Activated CD8-positive, alpha-beta memory T cell treated with anti-CD3 and anti-CD28 coated beads, Interleukin-2, amount 50 U/mL, for 4 hours (primary cell): ENCODE measurements at places on chromosomes 12 and 14.

DNA sequence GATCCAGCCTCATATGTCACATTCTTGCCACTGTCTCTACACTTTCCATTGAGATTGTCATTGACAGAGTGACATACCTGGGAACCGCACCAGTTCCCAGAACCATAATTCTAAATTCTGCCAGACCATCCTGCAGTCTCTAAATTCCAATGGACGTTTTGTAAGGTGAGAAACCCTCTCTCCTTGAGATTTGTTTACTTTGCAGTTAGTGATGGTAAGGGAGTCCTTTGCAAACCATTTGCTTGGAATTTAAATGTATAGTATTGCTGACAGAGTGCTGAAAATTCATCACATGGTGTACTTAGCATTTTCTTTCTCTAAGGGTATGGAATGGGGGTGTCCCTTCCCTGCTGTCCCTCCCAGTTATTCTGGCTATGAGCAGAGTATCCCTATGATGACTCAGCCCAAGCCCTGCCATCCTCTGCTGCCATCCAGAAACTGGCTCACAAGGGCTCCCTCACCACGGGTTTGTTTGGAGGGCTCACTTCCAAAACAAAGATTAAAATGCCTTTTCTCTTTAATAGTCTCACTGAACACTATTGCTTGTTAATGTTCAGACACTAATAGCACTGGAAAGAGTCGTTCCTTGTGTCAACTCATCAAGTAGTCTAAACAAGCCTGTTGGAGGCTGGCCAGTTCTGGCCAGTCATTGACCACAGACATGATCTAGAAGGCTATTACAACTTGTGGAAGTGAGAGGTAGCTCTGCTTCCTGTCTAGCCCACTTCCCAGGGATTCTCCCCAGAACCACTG is 129.0 kb upstream of the HMGA2 start:
- DNase-seq = no peak

GRCh38 chr12:22321638-22322037 is 12.9 kb downstream of the ST8SIA1 start:
- peak; percentile 14 for DNase-seq

GRCh38 chr12:88558340-88558867 is 21.9 kb downstream of the KITLG start:
- no peak for DNase-seq

- no peak for DNase-seq
These were observed 10.1 kb downstream of the ZFYVE26 start for GRCh38 chr14:67806246-67806645.

DNA sequence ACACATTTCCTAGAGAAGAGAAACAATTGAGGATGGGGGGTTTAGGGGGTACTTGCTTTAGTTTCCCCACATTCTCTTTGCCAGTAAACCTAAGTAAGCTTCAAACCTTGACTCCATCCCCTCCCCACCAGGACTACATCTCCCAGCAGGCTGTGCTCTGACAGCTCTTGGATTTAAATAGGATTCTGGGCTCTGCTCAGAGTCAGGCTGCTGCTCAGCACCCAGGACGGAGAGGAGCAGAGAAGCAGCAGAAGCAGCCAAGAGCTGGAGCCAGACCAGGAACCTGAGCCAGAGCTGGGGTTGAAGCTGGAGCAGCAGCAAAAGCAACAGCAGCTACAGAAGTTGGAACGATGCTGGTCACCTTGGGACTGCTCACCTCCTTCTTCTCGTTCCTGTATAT is 20.6 kb downstream of the RDH12 start:
- DNase-seq = no peak
